ENCODE measurements at places on chromosomes 7 and 10. TPM values are rescaled to one million over a fixed set of nuclear protein-coding genes. Genes with fewer than 3 reads are reported as not detected.

The GTF2IRD1 gene
- 42.9 TPM for total RNA-seq

The IFIT1B gene
- total RNA-seq: not detected

The DPCD gene
- 23.8 TPM for total RNA-seq

DNA sequence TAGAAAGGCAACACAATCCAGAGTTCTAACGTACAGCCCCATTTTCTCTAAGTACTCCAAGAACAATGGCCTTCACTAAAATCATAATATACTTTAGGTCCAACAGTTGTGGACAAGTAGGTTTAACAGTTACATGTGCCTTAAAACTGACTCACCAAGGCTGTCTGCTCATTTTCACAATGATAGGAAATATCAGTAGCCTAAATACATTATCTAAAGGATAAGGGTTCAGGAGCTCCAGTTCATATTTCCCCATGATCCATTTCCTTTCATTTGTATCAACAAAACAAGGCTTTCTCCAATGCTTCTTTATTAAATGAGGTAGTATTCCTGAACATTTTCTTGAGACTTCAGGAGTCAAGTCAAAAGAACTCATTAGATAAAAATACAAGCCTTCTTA is 164.0 kb downstream of the SLC25A13 start:
- no peak for DNase-seq

- no peak for DNase-seq
Observed at GRCh38 chr10:13187135-13187534, 25.8 kb downstream of the MCM10 start.

GRCh38 chr10:63343476-63343875 is 122.3 kb downstream of the JMJD1C start:
- no peak for DNase-seq

GRCh38 chr7:1236132-1236661 is 3.5 kb downstream of the UNCX start:
- DNase-seq: no peak

- no peak for DNase-seq
Observed at GRCh38 chr7:131020759-131021261, 286.8 kb upstream of the KLF14 start.

- DNase-seq: no peak
Observed at GRCh38 chr7:127959770-127960169, 71.5 kb downstream of the LRRC4 start.

DNA sequence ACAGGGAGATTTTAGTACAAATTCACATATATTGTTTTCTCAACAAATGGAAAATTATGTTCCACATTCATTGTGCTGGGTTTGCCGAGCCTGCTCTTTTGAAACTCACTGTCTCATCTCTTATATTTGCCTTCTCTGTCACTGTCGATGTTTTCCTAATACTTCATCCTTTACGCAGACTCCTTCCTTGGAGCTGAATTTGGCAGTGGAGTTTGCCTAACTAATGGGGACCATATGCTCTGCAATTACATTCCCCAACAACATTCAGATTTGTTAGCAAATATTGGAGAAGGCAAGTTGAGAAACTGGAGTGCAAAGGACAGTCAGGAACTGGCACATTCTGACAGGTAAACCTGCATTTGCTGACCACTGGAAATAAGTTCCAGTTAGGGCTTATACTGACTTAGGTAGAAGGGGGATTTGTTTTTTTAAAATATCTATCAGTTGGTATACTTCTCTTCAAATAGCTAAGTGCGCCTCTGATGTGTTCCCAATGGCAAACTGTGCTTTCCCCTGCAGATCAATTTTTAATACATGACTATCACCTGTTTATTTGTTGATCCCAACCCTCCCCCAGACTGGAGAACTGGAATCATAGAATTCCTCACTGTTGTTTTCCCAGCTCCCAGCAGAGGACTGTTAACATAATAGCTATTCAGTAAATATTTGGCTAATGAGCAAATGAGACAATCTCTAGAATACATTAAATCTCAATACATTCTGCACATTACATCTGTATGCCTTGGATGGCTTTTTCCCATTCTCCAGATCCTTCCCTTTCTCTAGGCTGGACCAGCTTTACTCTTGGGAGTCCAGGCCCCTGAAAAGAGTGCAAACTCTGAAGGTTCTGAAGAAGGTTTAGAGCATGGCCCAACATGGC is 769.3 kb downstream of the KCNMA1 start:
- DNase-seq: no peak

DNA sequence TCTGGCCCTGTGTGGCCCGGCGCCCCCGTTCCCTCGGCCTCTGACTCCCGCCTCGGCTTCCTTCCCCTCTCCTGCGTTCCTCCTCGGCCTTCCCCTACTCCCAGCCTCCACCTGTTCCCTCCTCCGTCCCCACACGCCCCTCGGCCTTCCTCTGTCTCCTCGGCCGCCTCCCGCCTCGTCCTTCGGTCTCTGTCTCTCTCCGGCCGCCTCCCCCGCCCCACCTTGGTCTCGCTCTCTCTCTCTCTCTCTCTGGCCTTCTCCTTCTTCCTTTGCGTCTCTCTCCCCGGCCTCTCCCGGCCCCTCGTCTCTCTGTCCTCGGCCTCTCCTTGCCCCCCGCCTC is 588 bp downstream of the GET4 start:
- DNase-seq: no peak

GRCh38 chr7:100991631-100992030 is 22.3 kb downstream of the MUC12 start:
- DNase-seq: no peak

GRCh38 chr7:28165961-28166955 is 14.3 kb downstream of the JAZF1 start:
- DNase-seq: no peak

DNA sequence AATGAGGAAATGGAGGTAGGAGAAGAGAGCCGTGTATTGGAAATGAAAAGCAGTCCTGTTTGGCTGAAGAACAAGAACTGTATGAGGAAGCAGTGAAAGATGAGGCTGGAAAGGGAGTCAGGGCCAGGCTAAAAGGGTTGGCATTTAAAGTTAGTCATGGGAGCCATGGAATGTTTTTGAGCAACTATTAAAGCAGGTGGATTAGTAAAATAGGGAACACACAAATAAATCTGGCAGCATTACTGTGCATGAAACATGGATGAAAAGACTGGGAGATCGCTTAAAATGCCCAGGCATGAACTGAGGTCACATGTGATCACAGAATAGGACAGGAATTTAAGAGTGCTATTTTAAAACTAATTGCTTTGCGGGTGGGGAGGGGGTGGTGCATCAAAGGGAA is 1.4 kb upstream of the IFRD1 start:
- no peak for DNase-seq

GRCh38 chr10:69414036-69415018 is 2.4 kb downstream of the TACR2 start:
- no peak for DNase-seq

- no peak for DNase-seq
Observed at GRCh38 chr10:19638182-19638895, 177.9 kb upstream of the PLXDC2 start.

GRCh38 chr7:140888087-140888486 is 36.6 kb downstream of the BRAF start:
- no peak for DNase-seq

DNA sequence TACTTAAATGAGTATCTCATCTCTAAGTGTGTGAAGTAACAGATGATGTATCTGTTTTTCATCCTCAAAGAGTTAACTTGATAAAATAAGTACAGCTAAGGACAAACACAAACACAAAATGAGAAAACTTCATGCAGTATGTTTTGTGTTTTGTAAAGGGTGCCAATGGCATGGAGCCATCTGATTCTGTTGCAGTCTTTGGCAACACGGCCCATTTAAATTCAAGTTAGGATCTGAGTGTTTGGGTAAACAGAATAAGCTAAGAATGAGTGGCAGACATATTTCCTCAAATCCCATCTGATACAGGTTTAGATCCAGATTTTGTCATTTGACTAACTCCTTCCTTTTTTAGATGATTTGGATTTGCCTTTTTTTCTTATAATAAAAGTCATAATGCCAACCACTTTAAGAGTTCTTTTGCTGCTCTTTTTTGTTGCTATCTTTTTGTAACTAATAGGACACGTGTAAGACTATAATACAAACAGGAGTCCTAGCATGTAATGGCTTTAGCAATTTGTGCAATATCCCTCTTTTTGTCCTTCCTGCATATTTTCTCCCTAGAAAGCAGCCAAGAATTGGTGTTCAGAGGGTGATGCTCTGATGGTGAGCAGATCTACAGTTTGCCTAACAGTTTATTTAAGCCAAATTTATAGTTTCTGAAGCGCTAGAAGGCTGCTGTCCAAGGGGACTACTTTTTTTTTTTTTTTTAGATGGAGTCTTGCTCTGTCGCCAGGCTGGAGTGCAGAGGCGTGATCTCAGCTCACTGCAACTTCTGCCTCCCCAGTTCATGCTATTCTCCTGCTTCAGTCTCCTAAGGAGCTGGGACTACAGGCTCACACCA is 18.9 kb upstream of the ACTA2 start:
- no peak for DNase-seq
